Mammary epithelial cell (primary cell): ENCODE measurements at places on chromosomes 12 and 14.
A peak's percentile ranks its signal among the peaks of the same experiment; 100 is the strongest.

DNA sequence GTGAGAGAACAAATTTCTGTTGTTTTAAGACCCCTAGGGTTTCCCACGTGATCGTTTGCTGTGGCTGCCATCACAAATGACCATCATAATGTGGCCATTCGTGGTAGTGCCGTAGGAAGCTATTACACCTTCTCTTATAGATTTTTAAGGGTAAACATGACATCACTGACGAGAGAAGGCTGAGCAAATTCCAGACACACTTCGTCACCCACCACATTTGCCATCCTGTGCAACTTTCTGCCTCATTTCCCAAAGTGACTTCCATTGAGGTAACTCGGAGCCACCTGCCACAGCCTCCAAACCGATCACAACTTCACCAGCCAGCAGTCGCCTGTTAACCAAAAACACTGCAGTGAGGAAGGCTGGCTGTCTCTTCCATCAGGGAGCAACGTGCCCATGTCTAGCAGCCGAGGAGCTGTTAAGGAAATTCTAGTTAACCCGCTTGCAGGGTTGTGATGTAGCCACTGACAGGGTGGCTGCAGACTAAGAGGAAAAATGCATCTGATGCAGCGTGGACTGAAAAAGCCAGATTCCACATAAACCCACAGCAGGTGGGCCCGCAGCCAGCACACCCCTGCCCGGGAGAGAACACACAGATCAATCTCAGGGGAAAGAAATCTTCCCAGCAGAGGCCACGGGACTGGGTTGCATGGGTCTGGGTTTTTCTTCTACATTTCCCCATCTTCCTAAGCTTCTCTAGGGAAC is 44.6 kb downstream of the CCDC85C start:
- no peak for DNase-seq

DNA sequence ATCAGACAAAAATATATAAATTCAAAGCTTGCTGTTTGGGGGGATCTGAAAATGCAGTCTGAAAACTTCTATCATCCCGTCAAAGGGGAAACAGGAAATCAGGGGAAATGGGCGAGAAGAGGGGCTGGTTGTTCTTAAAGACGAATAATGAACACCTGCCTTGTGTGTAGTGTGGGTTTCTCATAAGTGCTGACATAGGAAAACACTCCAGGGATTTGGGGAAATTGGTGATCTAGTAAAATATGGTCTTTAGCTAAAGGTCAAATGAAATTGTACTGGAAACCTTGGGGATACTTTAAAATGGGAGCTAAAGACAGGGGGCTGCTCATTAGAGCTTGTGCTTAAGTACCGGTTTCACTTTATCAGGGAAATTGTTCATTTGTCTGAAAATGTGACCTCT is 39.6 kb upstream of the PIK3C2G start:
- DNase-seq = no peak

- DNase-seq = peak; percentile 80
These were observed 72.9 kb upstream of the SRSF5 start for GRCh38 chr14:69693801-69694729.

- no peak for DNase-seq
These were observed 184.7 kb downstream of the TSPAN9 start for GRCh38 chr12:3261782-3262359.

DNA sequence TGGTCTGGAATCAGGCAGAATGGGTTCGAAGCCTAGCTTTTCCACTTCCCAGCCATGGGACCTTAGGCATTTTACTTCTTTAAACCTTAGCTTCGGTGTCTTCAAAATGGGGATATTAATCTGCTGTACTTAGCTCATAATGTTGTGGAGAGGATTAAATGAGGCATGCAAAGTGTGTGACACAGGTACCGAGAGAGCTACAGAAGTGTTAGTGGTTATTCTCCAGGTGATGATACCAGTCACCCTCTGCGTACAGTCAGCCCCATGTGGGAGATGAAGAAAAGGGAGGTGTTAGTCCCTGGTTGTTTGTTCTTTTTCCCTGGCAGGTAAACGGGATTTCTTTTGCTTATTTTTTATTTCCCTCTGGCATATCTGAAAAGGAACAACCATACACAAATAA is 212.1 kb downstream of the PHLDA1 start:
- no peak for DNase-seq

GRCh38 chr12:99911967-99912366 is 72.8 kb downstream of the ANKS1B start:
- DNase-seq = no peak

DNA sequence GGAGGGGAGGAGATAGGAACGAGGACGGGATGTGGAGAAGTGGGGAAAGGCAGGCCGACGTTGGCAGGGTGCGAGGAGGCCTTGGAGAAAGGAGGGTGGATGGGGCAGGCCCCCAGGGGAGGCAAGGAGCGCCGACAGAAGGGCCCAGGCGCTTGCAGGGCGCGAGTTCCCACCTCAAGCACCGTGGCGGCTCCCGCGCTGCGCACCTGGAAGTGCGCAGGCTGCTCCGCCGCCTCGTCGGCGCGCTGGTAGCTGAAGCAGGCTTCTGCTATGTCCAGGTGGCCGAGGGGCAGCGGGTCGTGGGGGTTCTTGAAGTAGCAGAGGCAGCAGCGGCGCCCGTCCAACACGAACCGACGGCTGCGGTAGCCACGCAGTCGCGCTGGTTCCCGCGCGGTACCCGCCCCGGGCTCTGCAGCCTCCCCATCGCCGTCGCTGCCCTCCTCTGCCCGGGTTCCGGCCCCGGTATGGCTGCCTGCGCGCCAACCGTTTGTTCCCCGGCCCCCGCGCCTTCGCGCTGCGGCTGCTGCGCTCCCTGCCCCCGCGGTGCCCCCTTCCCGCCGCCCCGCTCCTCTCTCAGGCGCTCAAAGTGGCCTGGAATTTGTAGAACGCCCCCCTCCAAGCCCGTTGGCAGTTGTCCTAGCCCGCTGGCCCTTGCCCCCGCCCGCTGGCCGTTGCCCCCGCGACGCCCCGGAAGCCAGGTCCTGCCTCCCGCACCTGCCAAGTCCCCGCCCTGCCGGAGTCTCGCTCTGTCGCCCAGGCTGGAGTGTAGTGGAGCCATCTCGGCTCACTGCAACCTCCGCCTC is 1.1 kb upstream of the ACTR6 start:
- DNase-seq = peak; percentile 52

DNA sequence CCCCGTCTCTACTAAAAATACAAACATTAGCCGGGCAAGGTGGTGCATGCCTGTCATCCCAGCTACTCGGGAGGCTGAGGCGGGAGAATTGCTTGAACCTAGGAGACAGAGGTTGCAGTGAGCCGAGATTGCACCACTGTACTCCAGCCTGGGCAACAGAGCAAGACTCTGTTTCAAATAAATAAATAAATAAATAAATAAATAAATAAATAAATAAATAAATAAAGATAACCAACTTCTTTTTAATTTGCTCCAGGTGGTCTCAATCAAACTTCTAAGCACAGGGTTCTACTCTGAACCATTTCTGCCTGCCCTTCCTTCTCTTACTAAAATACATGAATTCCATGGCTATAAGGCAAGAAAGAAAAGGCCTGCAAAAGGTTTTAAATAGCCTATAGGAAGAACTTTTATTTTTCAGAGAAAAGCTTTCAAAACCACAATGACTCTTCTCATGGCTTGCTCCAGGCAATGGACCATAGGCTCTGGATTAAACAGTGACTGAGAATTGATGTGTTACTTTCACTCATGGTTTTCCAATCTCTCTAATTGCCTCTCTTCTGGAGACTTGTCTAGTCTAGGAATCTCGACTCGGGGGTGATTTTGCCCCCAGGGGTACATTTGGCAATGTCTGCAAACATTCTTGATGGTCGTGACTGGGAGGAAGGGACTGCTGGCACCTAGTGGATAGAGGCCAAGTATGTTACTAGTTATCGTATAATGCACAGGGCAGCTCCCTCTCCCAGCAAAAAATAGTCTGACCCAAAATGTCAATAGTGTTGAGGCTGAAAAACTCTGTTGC is 14.4 kb downstream of the IGF1 start:
- DNase-seq = no peak

DNA sequence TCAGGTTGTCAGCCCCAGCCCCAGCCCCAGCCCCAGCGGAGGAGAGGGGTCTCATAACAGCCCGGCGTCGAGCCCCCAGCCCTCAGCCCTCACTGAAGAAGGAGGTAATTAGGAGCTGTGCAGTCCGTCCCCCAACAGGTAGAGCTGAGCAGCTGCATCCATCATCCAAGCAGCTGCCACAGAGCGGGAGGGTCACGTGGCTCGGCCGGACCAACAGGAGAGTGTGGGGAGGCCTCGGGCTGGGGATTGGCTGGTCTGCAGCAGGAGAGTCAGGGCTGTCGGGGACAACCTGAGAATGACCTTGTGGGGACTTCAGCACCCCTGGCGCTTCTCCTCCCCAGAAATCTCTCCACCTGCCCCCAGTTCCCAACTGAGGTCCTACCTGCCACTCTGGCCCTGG is 29.6 kb downstream of the SMUG1 start:
- DNase-seq = peak; percentile 17
